ENCODE measurements at places on chromosomes 13 and 19.

- no peak for DNase-seq
Measured at GRCh38 chr13:112392719-112393118, 16.6 kb downstream of the SPACA7 start.

DNA sequence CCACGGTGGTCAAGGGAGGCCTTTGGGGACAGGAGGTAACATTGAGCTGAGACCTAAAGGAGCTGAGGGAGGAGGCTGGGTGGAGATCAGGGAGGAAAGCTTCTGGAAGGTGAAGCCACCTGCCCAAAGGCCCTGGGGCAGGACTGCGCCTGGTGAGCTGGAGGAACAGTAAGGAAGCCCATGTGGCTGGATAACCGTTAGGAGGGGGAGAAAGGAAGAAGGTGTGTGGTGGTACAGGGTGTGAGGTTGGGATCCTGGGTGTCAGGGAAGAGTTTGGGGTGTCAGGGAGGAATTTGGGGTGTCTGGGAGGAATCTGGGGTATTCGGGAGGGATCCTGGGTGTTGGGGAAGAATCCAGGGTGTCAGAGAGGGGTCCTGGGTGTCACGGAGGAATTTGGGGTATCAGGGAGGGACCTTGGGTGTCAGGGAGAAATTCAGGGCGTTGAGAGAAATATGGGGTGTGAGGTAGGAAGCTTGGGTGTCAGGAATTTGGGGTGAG lies 695 bp downstream of the TICAM1 start:
- DNase-seq: no peak

GRCh38 chr19:22526661-22527272 lies 104.6 kb upstream of the ZNF98 start:
- no peak for DNase-seq

DNA sequence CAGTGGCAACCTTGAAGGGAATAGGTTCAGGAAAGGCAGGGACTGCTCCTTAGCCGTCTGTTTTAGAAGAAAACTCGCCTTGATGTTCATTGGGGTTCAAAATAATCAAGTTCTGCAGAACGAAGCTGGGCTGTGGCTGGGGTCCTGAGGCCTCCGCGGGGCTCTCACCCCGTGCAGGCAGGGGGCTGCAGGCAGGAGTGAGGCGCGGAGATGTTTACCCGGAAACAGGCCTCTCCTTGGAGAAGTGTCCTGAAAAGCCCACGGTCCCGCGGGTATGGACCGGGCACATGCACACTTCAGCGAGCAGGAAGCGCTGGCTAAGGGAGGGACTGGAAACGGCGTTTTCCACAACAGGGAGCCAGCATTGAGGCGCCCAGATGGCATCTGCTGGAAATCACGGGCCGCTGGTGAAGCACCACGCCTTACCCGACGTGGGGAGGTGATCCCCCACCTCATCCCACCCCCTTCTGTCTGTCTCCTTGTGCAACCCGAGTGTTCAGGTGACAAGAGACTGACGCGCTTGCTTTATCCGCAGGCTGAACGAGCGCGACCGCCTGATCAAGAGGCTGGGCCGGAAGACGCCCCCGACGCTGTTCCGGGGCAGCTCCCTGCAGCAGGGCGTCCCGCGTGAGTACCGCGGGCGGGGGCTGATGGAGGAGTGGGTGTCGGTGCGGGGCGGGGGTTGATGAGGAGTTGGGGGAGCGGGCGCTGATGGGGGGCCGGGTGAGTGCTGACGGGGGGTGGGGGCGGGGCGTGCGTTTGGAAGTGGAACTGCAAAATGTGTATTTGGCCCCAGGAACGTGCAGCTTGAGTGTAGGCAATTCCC lies 39.6 kb downstream of the SHISA2 start:
- DNase-seq: peak; percentile 52

DNA sequence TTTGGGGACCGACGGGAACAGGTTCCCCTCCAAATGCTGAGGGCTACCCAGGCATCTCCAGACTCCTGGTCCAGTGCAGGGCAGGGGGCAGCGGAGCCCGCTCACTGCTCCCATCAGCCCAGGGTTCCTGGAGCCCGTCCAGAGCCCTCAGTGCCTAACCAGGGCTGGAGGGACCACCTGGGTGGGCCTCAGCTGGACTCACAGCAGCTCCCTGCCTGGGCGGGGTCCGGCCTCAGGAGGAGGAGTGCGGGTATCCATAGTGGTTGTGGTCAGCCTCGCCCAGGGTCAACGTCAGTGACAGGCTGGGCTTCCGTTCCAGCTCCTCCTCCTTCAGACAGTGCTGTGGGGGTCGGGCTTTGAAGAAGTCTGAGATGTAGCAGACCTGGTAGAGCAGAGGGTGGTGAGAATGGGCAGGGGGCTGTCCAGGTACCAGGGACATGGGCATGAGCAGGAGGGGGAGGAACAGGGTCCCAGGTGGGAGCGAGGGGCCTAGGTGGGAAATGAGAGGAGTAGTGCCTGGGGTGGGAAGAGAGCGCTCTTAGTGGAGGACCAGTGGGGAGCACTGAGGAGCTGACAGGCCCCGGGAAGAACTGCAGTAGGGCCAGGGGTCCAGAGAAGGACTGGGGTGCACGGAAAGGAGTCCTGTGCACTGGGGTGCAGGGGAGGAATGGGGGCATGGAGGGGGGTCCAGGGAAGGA lies 9.9 kb downstream of the PLPP2 start:
- DNase-seq: no peak

Measured in activated CD4-positive, alpha-beta T cell treated with anti-CD3 and anti-CD28 coated beads, Interleukin-2, amount 50 U/mL, for 48 hours (primary cell).